ENCODE measurements at places on chromosomes 7 and 10.

GRCh38 chr10:44799966-44800365 is 111.2 kb upstream of the TMEM72 start:
- DNase-seq = no peak

DNA sequence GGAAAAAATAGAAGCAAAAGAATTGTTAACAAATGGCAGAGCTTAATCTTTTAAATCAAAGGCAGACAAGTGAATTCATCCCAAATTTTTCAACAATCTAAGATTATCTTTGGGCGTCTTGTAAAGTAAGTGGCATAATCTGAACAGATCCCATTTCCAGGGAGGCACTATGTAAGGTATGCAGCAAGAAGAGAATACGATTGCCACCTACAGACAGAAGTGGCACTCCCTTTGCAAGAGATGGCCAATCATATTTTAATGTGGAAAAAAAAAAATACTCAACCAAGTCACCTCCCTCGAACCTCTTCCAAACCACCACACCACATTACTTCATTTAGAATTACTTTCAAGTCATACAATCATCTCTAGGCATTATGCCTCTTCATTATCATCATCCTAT is 4.0 kb downstream of the GFRA1 start:
- no peak for DNase-seq

DNA sequence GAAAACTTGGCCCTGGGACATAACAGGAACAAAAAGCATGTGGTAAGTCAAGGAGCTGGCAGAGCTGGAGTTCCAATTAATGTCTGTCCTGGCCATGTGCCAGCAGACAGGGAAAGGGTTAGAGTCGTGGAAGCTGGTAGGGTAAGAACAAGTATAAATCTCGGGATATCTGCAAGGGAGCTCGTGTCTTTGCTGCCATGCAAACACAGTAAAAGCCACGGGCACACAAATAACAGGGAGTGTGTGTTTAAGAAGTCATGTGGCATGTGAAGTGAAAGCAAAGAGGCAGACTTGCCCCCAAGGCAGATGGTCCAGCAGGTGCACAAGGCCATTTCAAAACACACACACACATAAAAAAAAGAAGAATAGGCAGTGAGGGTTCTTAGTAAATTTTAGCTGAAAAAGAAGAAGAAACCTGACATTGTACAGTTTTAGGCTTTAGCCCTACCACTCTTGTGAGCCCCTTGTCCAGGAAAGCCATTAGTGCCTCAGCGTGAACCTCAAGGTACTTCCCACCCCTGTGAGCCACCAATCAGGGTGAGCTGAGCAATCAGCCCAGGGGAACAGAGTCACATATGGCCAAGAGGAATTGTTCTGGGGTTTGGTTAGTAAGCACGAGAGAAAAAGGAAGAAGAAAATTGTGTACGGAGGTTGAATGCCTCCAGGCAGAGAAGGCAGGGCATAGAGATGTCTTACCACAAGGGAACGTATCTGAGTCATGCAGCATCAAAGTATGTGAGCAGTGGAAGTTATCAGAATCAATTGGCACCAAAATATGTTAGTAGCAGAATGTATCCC is 32.8 kb upstream of the ARHGAP12 start:
- DNase-seq = no peak

DNA sequence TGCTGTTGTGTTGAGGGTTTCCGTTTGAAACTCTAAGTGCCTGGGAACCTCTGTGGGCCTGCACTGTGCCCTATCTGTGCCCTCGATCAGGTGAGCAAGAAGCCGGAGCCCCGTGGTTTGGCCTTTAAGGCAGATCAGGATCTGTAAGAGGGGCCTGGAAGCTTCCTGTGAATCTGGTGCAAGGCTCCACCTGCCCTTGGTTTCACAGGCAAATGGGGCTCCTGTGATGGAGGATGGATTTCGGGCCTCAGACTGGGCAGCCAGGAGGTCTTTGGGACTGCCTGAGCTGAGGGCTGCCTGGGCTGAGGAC is 21.6 kb downstream of the SCART1 start:
- peak; percentile 34 for DNase-seq

GRCh38 chr10:1374511-1375345 is 318.5 kb downstream of the WDR37 start:
- DNase-seq = no peak

DNA sequence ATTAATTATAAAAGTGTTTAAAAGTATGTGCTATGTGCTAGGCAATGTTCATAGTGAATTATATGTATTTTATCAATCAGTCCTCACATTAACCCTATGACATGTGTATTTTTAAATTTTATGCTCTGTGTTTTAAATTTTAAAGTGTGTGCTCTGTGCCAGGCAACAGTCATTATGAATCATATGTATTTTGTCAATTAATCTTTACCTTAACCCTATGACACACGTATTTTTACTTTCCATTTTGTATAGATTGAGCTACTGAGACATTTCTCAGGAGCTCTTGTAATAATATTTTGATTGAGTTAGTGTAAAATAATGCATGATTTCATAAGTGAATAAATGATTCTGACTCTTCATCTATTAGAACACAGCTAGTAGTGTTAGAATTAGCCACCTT is 117.8 kb downstream of the THSD7A start:
- DNase-seq = no peak

DNA sequence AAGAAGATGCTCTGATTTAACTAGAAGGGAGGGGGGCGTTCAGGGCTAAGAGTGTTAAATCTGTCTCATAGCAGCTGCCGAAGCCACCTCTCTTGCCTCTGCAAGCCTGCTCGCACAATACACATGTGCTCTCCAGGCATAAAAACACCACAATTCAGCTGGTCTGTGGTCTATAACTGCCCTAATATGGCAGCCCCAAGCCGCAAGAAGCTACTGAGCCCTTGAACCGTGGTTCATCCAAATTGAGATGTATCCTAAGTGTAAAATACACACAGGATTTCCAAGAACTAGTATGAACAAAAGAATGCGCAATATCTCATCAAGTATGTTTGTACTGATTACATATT is 70.8 kb upstream of the FGFR2 start:
- DNase-seq = no peak

DNA sequence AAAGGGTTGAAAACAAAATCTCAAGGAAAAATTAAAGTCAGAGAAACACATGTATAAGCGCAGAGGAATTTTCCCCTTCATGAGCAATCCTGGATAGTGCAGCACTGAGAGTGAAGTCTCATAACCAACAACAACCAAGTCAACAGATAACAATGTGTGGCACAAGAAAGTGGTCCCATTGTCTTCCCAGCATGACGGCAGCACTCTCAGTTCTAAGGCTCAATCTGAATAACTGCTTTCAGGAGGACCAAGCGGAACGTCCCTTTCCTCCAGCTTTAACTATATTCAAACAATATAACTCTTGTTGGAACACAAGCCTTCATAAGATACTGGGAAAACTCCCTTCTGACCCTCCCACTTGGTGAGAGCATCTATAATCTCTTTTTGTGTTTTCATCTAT is 137.9 kb downstream of the RAPGEF5 start:
- DNase-seq = no peak

DNA sequence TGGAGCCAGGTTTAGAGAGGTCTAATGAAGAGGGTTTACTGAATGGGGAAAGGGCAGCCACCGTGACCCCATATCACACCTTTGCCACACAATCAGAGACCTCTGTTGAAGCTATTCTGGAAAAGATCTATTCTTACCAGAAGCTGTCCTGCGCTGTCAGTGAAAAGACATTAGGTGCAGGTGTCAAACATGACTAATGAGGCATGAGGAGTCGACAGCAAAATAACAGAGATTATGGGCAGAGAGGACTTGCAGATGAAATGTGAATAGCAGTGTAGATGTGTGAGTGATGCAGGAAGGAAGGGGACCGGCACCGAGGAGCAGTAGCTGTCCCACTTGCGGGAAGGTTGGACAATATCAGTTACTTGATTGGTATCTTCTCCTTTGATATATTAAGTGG is 627.7 kb upstream of the GALNT17 start:
- DNase-seq = no peak

- peak; percentile 68 for DNase-seq
Measured at GRCh38 chr7:141071260-141071854, 2.5 kb upstream of the TMEM178B start.

GRCh38 chr7:41425926-41426325 is 277.0 kb downstream of the INHBA start:
- DNase-seq = no peak

DNA sequence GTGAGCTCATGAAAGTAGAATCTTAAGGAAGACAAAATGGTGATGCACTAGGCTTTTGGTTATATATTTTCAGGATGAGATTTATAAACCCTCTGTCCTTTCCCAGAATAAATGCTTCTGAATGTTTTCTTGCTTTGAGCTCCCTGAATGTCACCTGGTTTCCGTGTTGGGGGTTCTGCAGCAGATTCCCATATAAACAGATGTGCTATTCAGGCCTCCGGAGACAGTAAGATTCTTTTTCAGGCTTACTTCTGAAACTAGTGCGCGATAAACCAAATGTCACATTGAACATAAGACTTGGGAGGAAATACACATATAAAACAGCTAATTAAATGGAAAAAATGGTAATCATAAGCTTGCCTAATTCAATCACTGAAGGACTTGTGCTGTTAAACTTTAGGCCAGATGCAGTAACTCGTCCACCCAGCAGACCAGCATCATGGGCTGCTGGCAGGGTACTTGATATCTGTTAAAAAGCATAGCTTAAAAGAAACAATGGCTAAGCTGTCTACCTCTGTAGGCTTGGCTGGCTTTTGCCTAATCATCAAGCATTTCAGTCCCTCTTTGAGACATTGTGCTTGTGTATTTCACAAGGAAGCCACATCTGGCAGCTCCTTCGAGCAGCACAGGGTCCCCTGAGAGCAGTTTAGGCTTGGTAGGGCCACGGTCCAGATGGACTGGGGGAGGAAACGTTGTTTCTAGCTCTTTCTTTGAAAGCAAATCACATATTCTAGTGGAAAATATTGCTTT is 281.2 kb upstream of the KIAA1217 start:
- DNase-seq = no peak

GRCh38 chr10:49010865-49011264 is 71.2 kb upstream of the LRRC18 start:
- DNase-seq = no peak

- no peak for DNase-seq
Measured at GRCh38 chr7:134954197-134955082, 31.9 kb upstream of the AGBL3 start.

GRCh38 chr7:55474944-55475854 is 97.1 kb downstream of the VOPP1 start:
- no peak for DNase-seq

DNA sequence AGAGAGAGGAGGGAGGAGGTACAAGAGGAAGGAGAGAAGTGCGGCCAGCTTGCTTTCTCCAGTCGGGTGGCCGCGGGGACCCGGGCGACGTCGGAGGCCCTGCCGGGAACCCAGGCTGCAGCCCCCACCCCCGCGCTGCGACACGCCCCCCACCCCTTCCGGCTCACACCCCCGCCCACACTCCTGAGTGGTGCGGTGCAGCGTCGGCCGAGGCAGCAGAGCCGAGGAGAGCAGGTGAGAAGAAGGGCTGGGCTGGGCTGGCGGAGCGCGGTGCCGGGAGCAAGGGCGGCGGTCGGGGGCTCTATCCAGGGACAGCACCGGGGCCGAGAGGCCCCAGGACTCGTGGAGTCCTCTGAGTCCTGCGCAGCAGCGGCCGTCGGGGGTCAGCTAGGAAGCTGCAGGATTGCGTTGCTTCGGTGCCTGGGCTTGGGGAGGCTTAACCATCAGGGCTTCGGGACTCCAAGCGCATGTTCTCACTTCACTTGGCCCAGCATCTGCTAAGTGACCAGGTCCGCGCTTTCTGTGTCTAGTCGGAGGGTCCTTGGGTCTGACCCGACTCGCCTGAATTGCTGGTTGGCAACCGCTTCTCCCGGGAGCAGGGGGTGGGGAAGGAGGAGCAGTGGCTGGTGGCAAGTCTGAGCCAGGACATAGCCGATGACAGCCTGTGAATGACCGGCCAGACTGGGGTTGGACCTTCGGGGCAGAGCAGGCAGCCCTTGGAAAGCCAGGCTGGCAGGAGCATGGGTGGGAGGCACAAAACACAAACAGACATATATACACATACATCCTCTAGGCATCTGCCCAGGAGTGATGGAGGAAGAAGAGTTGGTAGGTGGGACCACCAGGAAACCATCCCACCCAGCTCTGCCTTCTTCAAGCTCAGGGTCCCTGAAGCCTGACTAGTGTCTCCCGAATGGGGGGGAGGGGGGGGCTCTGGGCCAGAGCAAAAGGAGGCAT is 683 bp downstream of the CHAT start:
- no peak for DNase-seq

GRCh38 chr10:75723319-75723980 is 292.0 kb downstream of the LRMDA start:
- DNase-seq = no peak

DNA sequence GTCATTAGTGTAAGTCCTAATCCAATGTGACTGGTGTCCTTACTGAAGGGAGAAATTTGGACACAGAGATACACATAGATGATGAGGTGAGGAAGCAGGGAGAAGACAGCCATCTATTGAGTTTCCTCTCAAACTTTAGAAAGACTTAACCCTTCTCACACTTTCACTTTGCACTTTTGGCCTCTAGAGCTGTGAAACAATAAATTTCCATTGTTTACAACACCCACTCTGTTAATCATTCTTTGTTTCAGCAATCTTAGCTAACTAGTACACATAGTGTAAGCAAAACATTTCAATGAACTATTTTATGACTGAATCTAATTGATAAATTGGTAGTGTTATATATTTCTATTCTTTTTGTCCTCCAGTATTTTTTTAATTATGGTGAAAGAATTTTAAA is 1092.8 kb upstream of the POT1 start:
- no peak for DNase-seq

DNA sequence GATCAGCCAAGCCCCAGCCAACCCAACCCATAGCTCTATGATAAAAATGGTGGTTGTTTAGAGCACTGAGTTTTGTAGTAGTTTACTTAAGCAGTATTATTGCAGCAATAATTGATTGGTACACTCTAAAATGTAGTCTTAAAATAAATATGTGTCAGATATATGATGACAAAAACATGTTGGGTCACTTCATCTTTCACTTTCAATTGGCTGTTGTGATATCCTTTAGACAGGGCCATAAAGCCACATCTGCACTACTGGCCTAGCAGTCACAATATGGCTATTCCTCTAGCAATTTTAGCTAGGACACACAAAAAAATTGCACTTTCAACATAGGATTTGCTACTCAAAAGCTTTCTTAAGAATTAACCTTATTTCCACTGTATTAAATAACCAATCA is 5.9 kb upstream of the CAV1 start:
- DNase-seq = no peak

- DNase-seq = peak; percentile 58
Measured at GRCh38 chr10:31242902-31243301, 76.1 kb upstream of the ZEB1 start.

DNA sequence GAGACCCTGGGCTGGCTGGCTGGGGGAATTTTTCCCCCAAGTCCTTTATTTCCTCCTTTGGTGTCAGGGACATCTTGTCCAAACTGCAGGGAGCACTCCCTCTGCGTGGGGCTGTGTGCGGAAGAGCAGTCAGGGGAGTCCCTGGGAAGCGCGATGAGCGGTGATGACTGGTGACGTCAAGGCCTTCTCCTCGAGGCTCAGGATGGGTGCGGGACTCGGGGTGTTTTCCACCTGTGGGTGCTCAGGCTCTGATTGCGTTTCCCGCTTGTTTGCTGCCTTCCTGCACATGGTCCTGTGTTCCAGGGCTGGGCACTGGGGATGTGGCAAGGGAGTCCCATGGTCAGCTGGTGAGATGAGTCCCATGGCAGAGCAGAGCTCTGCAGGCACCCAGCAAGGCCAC is 101.2 kb downstream of the DOCK1 start:
- no peak for DNase-seq

Data from stimulated activated CD4-positive, alpha-beta T cell treated with anti-CD3 and anti-CD28 coated beads, Interleukin-2, amount 100 ng/mL, for 24 hours (primary cell).